Stimulated activated CD4-positive, alpha-beta T cell treated with anti-CD3 and anti-CD28 coated beads, Interleukin-2, amount 100 ng/mL, for 24 hours (primary cell): ENCODE measurements at places on chromosomes 5 and 9.

GRCh38 chr5:25006734-25007133, 362.0 kb upstream of the CDH10 start:
- DNase-seq: no peak

GRCh38 chr9:85202596-85202995, 533.1 kb downstream of the NTRK2 start:
- DNase-seq: no peak

DNA sequence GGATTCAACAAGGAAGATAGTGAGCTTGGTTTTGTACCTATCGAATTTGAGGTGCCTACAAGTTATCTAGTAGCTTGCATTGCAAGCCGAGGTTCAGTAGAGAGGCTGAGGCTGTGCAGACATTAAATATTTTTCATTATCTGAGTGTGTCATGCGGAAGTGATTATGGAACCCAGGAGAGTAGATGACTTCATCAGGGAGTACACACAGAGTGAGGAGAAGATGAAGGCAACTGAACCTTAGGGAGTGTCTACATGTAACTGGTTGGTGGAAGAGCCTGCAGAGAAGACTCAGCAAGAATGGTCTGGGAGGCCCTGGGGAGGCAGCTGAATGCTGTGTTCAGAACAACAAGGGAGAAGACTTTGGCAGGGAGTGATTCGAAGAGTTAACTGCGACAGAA, 393.9 kb downstream of the ARHGEF28 start:
- no peak for DNase-seq

DNA sequence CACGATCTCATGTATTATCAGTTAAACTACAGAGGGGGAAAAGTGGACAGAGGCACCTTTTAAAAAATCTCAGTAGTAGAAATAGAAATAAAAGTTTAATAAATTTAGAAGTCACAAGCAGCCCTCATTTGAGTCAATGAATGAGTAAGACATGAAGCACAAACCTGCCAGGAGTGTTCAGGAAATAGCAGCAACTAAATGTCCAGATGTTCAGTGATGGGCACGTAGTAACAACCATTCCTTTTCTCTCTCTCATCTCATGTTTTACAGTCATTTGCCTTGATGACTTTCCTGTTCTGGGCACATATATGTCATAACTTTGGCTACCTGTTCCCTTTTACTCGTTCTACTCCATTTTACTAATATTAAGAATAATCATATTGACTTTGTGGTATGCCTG, 17.7 kb downstream of the ISOC1 start:
- DNase-seq: no peak

- no peak for DNase-seq
Observed at GRCh38 chr5:53359916-53360517, 120.4 kb upstream of the FST start.
